Central memory CD4-positive, alpha-beta T cell (primary cell): ENCODE measurements at places on chromosomes 6 and 20.
A peak's percentile ranks its signal among the peaks of the same experiment; 100 is the strongest.

- DNase-seq: no peak
These were observed 86.4 kb downstream of the TCP11 start for GRCh38 chr6:35054743-35055130.

GRCh38 chr20:3248167-3248992 is 9.4 kb upstream of the SLC4A11 start:
- no peak for DNase-seq

- DNase-seq: no peak
These were observed 16.1 kb downstream of the TXNDC5 start for GRCh38 chr6:7894262-7895124.

DNA sequence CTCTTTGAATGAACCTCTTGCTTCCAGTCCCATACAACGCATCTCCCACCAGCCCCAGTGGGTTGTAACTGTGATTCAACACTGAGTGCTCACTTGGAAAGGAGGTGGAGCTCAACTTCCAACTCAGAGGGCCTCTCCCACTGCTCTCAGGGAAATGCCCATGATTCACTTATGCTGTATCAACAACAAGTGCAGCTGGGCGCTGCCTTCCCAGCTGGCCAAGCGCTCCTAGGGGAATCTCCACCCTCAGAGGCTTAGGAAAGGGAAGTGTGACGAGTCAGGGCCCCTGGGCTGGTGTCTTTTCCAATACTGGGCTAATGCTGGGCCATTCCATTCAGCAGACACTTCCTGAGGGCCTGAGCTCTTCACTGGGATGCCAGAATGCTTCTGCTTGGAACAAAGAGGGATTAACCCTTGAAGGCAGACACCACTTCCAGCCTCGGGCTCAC is 8.1 kb upstream of the OCSTAMP start:
- no peak for DNase-seq

- DNase-seq: peak; percentile 52
These were observed 110.9 kb downstream of the HFE start for GRCh38 chr6:26197933-26198721.

DNA sequence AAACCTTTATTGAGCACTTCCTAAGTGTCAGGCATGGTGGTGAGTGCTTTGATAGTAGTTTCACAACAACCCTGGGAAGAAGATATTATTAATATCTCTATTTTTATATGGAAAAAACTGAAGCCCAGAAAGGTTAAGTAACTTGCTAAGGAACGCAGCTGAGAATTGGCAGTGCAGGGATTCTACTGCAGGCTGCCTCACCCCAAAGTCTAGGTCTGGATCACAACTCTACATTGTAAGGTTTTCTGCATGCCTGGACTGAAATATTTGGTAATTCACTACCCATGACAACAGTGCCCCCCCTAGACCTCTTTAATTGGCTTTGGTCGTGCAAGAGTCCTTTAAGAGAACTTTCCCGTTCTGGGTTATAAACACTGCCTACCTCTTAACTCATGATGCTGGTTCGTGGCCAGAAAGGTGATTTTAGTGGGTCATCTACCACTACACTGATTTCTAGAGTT is 67.1 kb upstream of the KCNQ5 start:
- DNase-seq: no peak
